GM04503 (cell line): ENCODE measurements at places on chromosomes 16 and 17.

DNA sequence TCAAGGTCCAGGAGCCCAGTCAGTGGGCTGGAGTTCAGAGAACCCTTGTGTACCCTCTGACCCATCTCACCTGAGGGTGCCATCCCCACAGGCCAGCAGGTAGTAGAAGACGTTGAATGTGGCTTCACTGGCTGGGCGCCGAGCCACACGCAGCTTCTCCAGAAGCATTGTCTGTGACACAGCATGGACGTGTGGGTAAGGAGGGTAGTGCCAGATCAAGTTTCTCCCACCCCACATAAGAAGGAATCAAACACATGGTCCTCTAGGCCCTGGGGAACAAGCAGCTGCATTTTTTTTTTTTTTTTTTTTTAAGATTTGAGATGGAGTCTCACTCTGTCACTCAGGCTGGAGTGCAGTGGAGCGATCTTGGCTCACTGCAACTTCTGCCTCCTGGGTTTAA lies 60.9 kb downstream of the MYO18A start:
- no peak for DNase-seq

- DNase-seq = no peak
These were observed 26.7 kb upstream of the PLCG2 start for GRCh38 chr16:81752225-81752875.

DNA sequence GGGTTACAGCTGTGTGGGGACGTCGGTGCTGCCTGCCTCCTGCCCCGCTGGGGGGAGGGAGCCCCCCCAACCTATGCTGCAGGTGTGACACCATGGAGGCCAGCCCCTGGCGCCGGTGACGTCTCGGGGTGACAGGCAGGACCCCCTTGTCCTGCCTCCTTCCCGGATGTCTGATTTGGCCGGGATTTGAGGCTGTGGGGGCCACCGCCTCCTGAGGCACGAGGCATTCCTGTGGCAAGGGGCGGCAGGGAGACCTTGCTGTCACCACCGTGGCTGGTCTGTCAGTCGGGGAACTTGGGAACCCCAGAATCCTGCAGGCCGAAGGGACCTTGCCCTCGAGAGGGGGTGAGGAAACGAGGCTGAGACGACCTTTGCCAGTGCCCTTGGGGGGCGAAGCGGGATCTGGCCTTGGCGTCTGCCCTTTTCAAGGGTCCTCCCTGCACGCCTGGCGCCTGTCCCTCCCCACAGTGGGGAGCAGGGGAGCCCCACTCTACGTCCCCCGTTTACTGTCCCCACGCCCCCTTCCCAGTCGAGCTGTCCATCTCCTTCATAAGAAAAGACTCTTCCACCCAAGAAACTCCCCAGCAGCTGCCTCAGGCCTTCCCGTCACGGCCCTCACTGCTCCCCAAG lies 74.4 kb downstream of the METRNL start:
- DNase-seq = no peak

- DNase-seq = no peak
These were observed 1.9 kb downstream of the GPR142 start for GRCh38 chr17:74369221-74369620.

DNA sequence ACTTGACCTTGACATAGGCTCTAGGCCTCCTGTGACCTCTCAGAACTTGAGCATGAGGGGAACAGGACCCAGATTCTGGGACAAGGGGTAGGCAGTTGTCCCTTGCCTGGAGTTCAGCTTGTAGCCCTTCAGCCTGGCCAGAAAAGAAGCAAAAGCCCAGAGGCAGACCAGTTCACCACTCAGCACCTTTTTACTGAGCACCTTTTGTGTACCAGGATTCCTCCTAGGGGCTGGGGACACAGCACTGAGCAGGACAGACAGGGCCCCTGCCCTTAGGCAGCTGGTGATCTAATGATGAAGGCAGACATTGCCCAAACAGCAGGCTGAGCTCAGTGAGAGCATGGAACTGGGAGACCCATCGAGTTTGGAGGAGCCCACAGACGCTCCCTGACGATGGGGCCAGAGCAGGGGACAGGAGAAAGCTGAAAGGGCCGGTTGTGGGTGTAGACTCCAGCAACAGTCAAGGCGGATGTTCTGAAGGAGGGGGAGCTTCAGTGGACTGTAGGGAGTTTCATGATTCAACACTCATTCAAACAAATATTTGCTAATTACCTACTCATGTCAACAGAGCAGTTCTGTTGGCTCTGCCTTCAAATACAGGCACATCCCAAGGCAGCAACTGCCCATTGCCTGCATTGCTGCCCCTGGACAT lies 32.0 kb downstream of the SBK1 start:
- DNase-seq = no peak

DNA sequence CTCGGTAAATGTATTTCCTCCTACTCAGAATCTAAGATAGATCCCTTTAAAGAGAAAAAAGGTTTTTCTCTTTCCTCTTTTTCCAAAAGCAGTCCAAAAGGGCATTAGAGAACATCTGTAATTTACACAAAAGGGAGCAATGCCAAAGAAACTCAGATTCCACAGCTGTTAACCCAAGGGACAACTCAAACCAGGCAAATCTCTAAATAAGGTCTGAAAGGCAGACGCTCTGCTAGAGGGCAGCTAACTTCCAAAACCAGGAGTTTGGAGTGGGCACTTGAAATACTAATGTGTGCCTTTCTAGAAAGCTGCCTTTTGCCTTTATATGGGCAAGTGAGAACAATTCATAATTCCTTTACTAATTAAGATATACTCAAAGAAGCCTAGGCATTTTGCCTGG lies 435.7 kb downstream of the ZFHX3 start:
- no peak for DNase-seq

DNA sequence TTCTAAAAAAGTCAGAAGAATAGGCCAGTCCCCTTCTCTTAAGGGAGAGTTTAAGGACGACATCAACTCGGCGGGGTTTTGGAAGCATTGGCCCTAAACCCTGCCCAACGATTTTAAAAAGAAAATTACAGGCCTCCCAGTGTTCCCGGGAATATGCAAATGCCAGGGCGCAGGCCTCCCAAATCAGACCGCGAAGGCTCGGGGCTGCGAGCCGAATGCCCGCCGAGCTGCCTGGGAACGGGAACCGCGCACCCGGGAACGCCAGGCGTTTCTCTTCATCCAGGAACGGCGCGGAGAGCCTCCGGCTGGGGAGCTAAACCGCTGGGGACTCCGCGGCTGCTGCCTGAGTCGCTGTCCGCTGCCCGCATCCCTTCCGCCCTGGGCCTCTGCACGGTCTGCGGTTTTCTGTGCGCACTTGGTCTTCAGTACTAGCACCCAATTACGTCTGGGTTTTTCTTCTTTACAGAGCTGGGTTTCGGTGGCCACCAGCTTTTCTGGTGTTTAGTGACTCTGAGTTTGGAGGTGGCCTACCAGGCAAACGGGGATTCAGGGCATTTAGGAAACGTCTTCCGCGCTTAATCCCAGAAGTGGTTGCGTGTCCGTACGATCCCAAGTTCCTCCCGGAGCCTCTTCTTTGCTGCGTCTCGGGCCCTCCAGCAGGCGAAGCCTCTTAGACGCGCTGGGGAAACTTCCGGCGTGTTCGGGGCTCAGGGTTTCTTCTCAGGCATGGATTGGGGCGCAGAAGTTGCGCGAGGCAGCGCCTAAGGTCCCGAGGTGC lies 5.7 kb downstream of the IRX5 start:
- DNase-seq = no peak

- no peak for DNase-seq
These were observed 6.8 kb downstream of the CTU2 start for GRCh38 chr16:88713054-88713453.

DNA sequence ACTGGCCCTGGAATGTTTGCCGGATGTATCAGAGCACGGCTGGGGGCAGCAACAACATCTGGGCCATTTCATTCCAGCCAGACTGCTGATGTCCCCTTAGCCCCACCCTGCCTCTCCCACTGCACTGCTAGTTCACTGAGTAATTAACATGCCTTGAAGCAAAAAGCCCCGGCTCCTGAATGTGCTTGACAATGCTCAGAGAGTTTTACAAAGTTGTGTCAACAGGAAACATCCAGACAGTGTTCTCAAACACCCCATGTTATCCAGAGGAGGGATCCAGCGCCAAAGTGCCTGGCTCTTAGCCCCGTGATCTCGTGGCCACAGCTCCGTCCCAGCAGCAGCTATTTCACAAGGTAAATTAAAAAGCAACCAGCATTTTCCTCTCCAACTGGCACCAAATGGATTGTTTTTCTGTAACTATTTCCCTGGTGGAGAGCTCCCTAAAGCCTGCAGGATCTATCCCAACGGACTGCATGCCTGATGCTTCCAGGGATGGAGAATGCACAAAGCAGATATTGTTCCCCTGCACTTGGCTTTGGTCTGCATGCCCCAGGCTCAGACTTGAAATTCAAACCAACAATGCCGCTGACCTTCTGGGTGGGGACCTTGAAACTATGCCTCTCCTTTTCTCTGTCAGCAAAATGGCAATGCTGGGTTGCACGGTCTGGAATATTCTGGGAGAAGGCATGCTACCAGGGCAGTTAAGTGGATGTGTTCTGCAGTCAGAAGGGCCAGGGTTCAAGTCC lies 115.6 kb upstream of the CDH5 start:
- DNase-seq = no peak

- no peak for DNase-seq
These were observed 54.3 kb downstream of the TIMM22 start for GRCh38 chr17:1050996-1051925.

DNA sequence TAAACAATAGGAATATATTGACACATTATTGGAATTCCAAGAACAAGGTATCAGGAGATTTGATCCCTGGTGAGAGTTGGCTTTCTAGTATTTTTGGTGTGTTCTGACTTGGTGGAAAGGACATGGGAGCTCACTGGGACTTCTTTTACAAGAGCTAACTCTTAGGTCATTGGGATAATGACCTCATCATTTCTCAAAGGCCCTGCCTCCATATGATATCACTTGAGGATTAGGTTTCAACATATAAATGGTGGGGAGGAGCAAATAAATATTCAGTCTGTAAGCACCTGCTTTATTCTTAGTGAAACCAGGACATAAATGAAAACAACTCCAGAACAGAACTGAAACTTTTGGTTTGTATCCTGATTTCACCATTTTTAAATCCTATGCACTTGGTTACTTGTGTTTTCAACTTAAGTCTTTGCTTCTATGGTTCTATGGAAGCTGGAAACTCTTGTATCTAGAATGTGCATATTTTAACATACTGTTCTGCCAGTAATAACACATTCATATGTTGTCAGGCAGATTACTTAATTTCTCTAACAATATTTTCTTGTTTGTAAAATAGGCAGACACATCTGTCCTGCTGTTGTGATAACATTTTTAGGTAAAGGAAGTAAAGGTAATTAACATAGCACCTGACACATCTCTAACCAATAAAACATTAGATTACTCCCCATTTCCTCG lies 1527.7 kb upstream of the CDH8 start:
- DNase-seq = no peak

DNA sequence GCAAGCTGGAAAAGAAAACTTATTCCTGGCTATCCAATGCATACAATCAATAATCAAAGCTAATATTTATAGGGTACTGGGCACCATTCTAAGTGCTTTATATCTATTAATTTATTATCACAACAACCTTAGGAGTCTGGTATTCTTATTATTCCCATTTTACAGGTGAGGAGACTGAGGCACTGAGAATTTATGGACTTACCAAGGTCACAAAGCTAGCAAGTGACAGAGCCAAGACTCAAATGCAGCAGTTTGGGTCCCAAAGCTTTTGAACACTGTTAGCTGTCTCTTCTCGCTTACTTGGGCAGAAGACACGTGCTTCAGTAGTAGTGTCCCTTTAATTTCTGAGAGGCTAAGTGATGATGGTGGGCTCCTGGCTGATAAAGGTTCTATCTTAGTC lies 152.6 kb downstream of the AATF start:
- DNase-seq = no peak

DNA sequence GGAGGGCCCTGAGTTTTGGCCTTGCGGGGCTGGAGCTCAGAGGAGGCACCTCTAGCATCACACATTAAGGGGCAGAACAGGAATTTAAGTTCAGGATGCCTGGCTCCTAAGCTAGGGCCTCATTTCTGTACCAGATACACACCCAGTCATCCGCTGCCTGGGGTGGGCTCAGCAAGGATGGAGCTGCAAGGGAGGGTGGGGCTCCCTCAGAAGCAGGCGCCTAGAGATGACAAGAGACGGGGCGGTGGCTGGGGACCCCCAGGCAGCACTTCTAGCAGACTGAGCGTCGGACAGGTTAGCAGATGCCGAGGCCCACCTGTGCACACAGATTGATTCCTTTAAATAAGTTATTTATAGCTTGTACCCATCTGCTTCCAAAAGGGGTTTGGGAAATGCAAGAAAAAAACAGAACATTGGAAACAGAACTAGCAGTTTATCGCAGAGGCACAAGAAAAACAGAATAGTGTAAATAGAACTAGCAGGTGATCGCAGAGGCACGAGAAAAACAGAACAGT lies 47.6 kb upstream of the CBFA2T3 start:
- DNase-seq = no peak

DNA sequence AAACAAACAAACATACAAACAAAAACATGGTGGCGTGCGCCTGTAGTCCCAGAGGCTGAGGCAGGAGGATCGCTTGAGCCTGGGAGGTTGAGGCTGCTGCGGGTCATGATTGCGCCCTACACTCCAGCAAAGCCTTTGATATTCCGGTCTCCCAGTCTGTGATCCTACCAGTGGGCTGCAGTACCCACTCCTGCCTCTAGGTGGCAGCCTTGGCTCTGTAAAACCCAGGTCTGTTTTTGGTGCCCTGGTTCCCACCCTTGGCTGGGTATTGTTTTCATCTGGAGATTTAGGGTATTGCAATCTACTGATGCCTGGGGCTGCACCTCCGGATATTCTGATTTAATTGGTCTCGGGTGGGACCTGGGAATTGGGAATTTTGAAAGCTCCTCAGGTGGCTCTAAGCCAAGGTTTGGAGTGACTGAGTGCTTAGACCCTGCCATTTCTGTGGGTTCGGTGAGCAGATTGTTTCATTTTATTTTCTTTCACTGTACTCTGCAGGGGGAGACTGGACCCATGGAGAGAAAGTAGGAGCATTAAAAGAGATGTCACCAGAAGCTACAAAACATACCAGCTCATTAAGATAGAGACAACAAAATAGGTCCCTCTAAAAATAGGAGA lies 40.5 kb downstream of the MYH3 start:
- DNase-seq = no peak

DNA sequence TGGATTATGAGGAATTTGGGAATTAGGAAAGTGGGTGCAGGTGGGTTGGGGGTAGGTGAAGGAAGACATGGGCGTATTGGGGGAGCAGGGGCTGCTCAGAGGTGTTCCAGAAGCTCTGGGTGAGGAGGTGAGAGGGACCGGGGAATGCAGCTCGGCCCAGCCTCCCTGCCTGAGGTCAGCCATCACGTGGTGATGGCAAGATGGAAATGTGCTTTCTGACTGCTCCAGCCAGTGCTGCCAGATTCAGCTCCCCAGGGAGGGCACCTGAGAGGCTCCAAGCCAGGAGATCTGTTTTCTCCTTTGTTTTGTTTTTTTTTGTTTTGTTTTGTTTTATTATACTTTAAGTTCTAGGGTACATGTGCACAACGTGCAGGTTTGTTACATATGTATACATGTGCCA lies 35.2 kb upstream of the STH start:
- no peak for DNase-seq

- no peak for DNase-seq
These were observed 7.7 kb upstream of the MBTPS1 start for GRCh38 chr16:84124257-84125073.
